ENCODE measurements at places on chromosomes 2 and 18. TPM values are rescaled to one million over a fixed set of nuclear protein-coding genes. Genes with fewer than 3 reads are reported as not detected.
A peak's percentile ranks its signal among the peaks of the same experiment; 100 is the strongest.

The CNTNAP5 gene
- total RNA-seq: 8.9 TPM

The NGEF gene
- total RNA-seq: 0.71 TPM

- peaks cover 23% of the 10 kb centered on the region for H3K27me3 ChIP-seq
- no peak overlapping the region for H3K4me3 ChIP-seq
- no peak for DNase-seq
Observed at GRCh38 chr2:227877421-227878310, 6.2 kb downstream of the DAW1 start.

The TET3 gene
- 38.2 TPM for total RNA-seq

DNA sequence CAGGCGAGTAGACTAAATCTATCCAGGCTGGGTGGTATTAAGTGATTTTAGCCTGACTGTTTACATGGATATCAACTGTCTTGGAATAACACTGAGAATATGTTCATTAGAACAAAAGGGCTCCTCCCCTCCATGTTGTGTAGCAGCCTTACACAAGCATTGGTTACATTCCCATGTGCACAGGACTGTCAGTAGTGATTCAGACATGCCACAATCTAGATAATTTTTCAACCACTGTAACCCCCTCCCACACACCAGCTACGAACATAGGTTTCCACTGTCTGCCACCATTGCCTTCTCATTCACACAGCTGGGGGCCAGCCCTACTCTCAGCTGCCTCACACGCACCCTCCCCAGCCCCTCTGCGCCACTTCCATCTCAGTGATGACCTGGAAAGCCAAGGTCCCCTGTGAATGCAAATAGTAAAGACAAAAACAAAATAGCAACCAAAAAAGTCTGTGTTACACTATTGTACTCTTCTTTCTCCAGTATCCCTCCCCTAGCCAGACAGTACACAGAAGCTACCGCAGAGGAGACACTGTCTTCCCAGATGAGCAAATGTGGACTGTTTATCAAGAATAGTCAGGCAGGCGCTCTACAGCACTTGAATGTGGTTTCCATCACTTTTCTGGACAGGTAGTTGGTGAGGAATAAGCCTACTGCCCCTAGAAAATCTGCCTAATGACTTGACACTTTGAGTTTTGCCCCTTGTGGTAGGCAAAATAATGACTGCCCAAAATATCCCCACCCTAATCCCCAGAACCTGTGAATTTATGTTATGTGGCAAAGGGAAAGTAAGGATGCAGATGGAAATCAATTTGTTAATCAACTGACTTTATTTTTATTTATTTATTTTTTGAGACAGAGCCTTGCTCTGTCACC lies 27.9 kb upstream of the TYMS start:
- DNase-seq: no peak
- H3K4me3 ChIP-seq: no peak overlapping the region
- no peaks in the 10 kb centered on the region for H3K27me3 ChIP-seq
- no peak overlapping the region for H3K27ac ChIP-seq
- H3K4me1 ChIP-seq: peaks cover 1% of the 10 kb centered on the region
- peaks cover 1% of the 10 kb centered on the region for H3K36me3 ChIP-seq

GRCh38 chr18:79949697-79950487 lies 1.6 kb downstream of the SLC66A2 start:
- H3K4me1 ChIP-seq: peaks cover 11% of the 10 kb centered on the region
- no peak for DNase-seq
- peak overlapping the region; percentile 73 for H3K27ac ChIP-seq
- peaks cover 5% of the 10 kb centered on the region for H3K36me3 ChIP-seq
- peaks cover 20% of the 10 kb centered on the region for H3K27me3 ChIP-seq

- no peak overlapping the region for H3K4me3 ChIP-seq
- H3K4me1 ChIP-seq: no peaks in the 10 kb centered on the region
- H3K27ac ChIP-seq: no peak overlapping the region
- DNase-seq: no peak
- no peaks in the 10 kb centered on the region for H3K36me3 ChIP-seq
Observed at GRCh38 chr2:26822877-26823276, 25.1 kb upstream of the DPYSL5 start.

- H3K27me3 ChIP-seq: no peaks in the 10 kb centered on the region
- no peak overlapping the region for H3K27ac ChIP-seq
- H3K4me1 ChIP-seq: peaks cover under 1% of the 10 kb centered on the region
Observed at GRCh38 chr2:25749676-25750075, 76.3 kb upstream of the DTNB start.

- peaks cover 34% of the 10 kb centered on the region for H3K4me1 ChIP-seq
- no peak overlapping the region for H3K4me3 ChIP-seq
- no peak for DNase-seq
- peaks cover 9% of the 10 kb centered on the region for H3K36me3 ChIP-seq
- H3K27ac ChIP-seq: peak overlapping the region; percentile 89
Observed at GRCh38 chr18:31225668-31226067, 63.0 kb upstream of the DSC1 start.
